CD8-positive, alpha-beta memory T cell (primary cell): ENCODE measurements at places on chromosomes 16 and 17.

DNA sequence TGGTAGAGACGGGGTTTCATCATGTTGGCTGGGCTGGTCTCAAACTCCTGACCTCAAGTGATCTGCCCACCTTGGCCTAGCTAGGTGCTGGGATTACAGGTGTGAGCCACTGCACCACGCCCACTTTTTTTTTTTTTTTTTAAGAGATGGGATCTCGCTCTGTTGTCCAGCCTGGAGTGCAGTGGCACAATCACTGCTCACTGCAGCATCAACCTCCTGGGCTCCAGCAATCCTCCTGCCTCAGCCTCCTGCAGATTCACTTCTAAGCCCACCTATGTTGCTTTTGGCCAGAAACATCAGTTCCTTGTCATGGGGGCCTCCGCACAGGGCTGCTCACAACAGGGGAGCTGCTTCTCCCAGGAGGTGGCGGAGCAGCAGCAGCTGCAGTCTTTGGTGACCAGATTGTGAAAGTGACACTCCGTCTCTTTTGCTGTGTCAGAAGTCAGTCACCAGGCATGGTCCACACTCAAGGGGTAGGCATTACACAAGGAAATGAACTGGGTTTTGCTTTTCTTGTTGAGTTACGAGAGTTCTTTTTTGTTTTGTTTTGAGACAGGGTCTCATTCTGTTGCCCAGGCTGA is 4.5 kb upstream of the NME4 start:
- no peaks in the 10 kb centered on the region for H3K27me3 ChIP-seq
- H3K4me1 ChIP-seq = peaks cover 12% of the 10 kb centered on the region
- H3K4me3 ChIP-seq = no peak overlapping the region
- no peak for DNase-seq

DNA sequence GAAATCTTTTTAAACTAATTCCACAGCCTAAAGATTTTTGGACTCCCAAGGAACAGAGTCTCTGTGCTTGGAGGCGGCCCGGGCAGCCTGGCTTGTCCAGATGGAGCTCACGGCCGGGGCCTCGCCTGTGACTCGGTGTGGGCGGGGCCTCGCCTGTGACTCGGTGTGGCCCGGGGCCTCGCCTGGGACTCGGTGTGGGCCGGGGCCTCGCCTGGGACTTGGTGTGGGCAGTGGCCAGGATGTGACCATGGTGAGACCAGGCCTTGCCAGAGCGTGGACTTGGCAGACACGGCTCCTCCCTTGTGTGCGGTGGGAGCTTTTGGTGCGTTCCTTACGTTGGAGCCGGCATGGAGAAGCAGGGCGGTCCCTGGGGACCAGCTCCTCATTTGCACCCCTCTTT is 92.3 kb downstream of the METRNL start:
- no peaks in the 10 kb centered on the region for H3K36me3 ChIP-seq
- no peaks in the 10 kb centered on the region for H3K27me3 ChIP-seq
- no peak overlapping the region for H3K27ac ChIP-seq
- DNase-seq = no peak
- no peak overlapping the region for H3K4me3 ChIP-seq

- no peak overlapping the region for H3K4me3 ChIP-seq
- no peaks in the 10 kb centered on the region for H3K36me3 ChIP-seq
- H3K27me3 ChIP-seq = no peaks in the 10 kb centered on the region
- no peak overlapping the region for H3K27ac ChIP-seq
Measured at GRCh38 chr17:58911741-58912343, 156.2 kb downstream of the PPM1E start.

DNA sequence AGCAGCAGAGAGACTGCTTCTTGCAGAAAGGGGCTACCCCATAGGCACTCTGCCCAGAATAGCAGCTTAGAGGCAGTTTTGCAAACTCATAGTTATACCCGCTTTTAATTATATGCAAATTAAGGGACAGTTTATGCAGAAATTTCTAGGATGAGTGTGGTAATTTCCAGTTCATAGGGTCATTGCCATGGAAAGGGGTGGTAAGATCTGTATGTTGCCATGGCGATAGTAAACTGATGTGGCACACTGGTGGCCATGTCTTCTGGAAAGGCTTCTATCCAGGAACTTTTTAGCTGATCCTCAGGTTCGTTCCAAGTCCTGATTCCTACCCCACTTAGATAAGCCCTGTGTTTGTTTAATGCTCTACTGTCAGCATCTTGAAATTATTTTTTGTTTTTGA is 6.2 kb downstream of the STXBP4 start:
- H3K4me1 ChIP-seq = peaks cover 2% of the 10 kb centered on the region
- DNase-seq = no peak
- H3K27ac ChIP-seq = no peak overlapping the region
- H3K36me3 ChIP-seq = no peaks in the 10 kb centered on the region
- H3K27me3 ChIP-seq = no peaks in the 10 kb centered on the region

DNA sequence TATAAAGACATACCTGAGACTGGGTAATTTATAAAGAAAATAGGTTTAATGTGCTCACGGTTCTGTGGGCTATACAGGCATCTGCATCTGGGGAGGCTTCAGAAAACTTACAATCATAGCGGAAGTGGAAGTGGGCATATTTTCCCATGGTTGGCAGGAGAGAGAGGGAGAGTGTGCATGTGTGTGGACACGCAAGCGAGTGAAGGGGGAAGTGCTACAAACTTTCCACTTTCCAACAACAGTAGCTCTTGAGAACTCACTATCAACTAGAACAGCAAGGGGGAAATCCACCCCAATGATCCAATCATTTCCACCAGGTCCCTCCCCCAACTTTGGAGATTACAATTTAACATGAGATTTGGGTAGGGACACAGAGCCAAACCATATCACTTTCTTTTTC is 11.1 kb downstream of the TAOK1 start:
- DNase-seq = no peak
- no peak overlapping the region for H3K27ac ChIP-seq
- no peaks in the 10 kb centered on the region for H3K27me3 ChIP-seq

GRCh38 chr16:53091466-53092211 is 36.8 kb downstream of the CHD9 start:
- no peak overlapping the region for H3K27ac ChIP-seq
- peaks cover 36% of the 10 kb centered on the region for H3K4me1 ChIP-seq
- no peaks in the 10 kb centered on the region for H3K36me3 ChIP-seq
